Hematopoietic multipotent progenitor cell treated with erythropoietin and hydrocortisone succinate and interleukin-3 and kit ligand, for 6 days (in vitro differentiated cells): ENCODE measurements at places on chromosomes 6 and 20.

DNA sequence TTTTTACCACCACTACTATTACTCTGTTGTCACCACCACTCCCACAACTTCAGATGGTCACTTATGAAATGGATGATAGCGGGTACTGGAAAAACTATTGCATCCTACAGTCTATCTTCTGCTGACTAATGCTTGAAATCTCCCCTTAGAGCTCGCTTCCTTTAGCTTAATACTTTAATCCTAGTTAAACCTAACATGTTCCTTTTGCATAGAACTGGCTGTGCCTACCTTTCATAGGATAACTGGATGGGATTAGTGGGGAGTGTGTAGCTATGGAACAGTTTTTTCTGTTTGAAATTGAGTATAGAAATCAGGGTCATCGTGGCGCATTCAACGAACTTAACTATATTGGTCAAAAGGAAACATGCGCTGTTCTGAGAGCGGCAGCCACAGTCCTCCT lies 294.7 kb downstream of the FARS2 start:
- DNase-seq, result no peak

- peak; percentile 4 for DNase-seq
These were observed 1382.4 kb upstream of the ADGRB3 start for GRCh38 chr6:67252663-67253062.

DNA sequence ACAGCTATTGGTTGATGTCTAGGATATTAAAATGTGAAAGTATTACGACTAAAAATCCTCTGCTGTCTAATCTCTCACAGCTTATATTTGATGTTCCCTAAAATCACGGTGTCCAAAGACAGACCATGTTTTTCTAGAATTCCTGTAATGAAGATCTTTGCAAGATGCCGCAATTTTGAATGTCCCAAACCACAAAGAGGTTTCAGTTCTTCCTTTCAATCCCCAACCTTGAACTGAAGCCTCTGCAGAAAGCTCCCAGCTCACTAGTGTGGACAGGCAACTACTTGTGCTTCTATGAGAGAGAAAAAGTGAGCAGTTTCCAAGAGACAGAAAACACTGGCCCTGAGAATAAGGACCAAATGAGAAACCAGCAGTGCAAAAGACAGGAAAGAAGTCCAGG lies 370.1 kb downstream of the FOXA2 start:
- DNase-seq, result no peak

- no peak for DNase-seq
These were observed 655.2 kb upstream of the MAP3K7 start for GRCh38 chr6:91241946-91242613.

- DNase-seq, result peak; percentile 67
These were observed 32.6 kb upstream of the FAM83D start for GRCh38 chr20:38893565-38894090.
